ENCODE measurements at places on chromosomes 6 and 20.

DNA sequence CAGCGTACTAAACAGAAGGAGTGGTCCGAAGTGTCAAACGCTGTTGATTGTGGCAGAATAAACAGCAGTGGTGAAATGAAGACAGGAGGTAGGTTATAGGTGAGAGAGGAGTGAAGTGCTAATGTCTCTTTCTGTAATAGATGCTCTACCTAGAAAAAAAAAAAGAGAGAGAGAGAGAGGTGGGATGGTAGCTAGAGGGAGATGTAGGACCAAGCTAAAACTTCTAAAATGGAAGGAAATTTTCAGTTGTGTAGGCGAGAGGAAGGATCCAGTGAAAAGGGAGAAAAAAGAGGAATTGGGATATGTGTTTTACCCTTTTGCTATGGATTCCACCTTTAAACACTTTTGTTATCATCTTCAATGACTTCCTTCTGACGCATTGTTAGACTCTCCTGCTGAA, 126.5 kb upstream of the BMP2 start:
- DNase-seq = no peak

GRCh38 chr20:60627751-60628565, 624.1 kb upstream of the CDH4 start:
- DNase-seq = no peak

GRCh38 chr6:128560966-128561365, 40.6 kb upstream of the PTPRK start:
- no peak for DNase-seq

DNA sequence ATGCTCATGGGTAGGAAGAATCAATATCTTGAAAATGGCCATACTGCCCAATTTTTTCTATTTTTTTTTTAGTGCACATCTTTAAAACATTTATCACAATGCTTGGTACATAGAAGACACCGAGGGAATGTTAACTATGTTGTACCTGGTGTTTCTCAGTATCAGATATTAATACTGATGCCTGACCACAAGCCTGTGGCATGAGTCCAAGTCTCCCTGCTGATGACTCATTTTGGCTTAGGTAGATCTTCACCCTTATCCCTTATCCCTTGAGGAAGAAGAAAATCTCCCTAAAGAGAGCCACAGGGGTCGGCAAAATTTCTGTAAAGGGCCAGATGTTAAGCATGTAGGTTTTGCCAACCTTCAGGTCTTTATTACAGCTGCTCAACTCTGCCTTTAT, 14.5 kb downstream of the CD109 start:
- DNase-seq = no peak

DNA sequence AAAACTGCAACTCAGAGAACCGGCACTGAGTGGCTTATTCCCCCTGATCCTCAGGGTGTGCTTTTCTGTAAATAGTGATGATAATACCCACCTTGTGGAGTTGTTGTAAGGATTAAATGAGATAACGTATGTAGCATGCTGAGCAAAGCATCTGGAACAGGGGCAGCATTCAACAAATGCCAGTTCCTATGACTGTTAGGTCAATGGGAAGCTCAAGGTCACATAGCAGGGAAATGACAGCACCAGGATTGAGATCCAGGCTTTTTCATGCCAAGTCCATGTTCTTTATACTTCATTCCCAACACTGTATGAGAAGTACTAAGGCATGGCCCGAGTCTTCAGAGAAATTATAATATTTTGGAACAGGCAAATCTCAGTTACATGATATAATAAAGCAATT, 5.1 kb downstream of the RCAN2 start:
- no peak for DNase-seq

GRCh38 chr6:144066741-144067484, 28.5 kb downstream of the SF3B5 start:
- no peak for DNase-seq

- DNase-seq = no peak
Measured at GRCh38 chr20:41563087-41563486, 55.1 kb downstream of the CHD6 start.

GRCh38 chr6:109671733-109672132, 19.3 kb downstream of the AK9 start:
- no peak for DNase-seq
